ENCODE measurements at places on chromosomes 4 and X.

- no peak for DNase-seq
Measured at GRCh38 chrX:22139822-22140221, 107.7 kb downstream of the PHEX start.

DNA sequence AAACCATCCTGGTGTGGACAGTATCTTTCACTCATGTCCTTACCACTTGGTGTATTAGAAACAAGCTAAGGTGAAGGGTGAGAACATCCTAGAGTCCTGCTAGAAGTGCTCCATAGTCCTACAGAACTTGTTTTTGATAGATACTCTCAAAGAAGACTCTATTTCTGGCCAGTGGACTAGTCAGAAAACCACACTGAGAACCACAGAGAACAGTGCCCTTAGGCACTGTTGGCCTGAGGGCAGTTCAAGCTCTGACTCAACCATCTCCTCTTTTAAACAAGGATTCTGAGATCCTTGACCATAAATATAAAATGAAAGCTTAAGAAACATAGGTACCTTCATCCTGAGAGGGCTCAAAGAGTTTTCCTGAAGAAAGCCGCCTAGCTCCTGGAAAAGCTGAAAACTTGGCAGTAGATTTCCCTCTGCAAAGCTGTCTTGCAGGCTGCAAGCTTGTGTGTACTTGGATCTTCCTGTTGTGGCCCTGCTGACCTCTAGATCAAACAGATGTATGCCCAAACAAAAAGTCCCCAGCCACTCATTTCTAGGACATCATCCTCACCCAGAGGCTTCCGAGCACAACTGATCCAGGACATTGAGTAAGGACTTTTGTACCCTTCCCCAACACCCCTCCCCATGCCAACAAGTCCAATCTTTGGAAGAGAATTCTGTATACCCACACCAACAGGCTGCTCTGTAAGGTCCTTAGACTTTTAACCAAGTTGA, 111.6 kb upstream of the CXCL13 start:
- DNase-seq, result no peak

DNA sequence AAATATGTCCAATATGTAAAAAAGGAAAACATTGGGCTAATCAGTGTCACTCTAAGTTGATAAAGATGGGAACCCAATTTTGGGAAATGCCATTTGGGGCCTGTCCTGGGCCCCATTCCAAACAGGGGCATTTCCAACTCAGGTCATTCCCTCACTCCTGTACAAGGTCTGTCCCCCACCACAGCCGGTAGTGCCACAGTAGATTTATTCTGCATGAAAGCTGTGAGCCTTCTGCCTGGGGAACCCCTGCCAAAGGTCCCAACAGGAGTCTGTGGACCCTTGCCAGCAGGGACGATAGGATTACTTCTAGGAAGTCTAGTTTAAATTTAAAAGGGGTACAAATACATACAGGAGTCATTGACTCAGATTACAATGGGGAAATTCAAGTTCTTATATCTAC, 317.6 kb upstream of the GNPDA2 start:
- no peak for DNase-seq

- peak; percentile 30 for DNase-seq
Measured at GRCh38 chr4:165464813-165465381, 86.1 kb downstream of the CPE start.

GRCh38 chr4:182370491-182370890, 127.3 kb downstream of the TENM3 start:
- DNase-seq, result peak; percentile 68

DNA sequence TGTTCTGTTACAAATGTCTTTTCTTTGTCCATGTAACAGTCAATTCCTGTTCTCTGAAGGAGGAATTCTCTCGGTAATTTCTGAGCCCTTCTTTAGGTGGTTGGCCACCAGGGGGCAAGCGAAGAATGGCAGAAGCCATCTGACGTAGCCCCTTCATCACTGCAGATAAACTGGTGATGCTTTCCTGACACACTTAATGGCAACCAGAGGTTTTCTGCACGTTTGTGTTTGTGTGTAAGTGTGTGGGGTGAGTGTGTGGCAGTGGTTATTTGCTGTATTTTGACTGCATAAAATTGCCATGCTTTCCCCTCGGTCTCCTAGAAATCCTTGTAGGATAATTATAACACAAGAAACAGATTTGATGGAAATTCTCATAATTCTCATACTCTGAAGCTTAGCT, 64.8 kb upstream of the STOX2 start:
- DNase-seq, result peak; percentile 48

DNA sequence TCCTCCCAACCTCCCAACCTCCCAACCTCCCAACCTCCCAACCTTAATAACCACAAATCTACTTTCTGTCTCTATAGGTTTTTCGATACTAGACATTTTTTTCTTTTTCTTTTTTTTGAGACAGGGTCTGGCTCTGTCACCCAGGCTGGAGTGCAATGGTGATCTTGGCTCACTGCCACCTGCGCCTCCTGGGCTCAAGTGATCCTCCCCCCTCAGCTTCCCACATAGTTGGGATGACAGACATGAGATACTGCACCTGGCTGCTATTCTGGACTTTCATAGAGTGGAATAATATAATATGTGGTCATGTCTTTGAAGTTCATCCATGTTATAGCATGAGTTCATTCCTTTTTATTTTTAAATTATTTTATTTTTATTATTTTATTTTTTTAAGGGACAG, 39.5 kb upstream of the ZFX start:
- DNase-seq, result no peak

DNA sequence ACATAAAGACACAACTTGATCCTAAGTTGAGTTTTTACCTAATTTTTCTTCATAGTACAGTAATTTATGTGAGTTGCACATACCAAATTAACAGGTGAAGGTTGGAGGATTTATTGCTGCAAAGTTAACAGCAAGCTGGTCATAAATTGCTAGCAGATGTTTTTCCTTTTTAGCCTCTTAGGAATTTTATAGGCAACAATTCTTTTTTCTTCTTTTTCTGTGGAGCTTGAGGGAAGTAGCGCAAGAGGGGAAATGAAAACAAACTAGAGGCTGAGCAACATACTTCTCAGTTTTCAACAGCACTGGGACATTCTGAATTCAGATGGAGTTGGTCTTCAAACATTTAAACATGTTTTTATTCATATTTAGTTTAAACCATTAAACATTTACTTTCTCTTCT, 63.7 kb upstream of the TLR2 start:
- no peak for DNase-seq

DNA sequence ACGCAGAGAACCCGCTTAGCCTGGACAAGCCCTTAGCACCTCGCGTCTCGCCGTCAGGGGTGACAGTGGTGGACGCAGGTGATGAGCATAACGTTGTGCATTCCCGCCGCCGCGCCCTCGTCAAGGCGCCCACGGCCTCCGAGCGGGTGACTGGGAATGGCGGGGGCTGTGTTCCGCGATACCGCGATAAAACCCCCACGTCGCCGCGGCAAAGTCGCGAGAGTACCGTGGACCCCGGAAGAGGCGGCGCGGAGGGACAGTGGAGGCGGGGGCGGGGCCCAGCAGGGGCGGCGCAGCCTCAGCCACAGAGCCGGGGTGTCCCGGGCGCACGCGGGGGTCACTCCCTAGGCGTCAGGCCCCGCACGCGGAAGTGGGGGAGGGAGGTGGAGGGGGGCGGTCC, 53.8 kb downstream of the ZFYVE28 start:
- peak; percentile 44 for DNase-seq

DNA sequence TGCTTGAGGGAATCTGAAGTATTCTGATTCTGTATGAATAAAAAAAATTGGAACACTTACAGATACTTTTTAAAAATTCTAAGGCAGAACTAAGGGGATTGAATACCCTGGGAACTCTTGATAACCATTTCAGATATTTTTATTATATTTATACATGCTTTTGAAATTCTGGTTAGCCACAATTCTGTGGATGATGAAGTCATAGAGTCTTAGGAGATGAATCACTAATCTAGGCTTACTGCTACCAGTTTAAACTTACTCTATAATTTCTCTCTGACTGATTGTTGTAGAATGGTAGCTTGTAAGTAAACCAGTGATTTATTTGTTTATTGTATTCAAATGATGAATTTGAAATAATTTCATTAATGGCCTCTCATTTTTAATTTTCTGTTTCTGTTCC, 11.4 kb upstream of the SLAIN2 start:
- peak; percentile 91 for DNase-seq

- DNase-seq, result peak; percentile 56
Measured at GRCh38 chr4:15982842-15983524, 20.0 kb upstream of the FGFBP2 start.

- no peak for DNase-seq
Measured at GRCh38 chrX:10524578-10524977, 95.8 kb downstream of the MID1 start.

- peak; percentile 59 for DNase-seq
Measured at GRCh38 chr4:107801766-107802211, 22.9 kb upstream of the SGMS2 start.

DNA sequence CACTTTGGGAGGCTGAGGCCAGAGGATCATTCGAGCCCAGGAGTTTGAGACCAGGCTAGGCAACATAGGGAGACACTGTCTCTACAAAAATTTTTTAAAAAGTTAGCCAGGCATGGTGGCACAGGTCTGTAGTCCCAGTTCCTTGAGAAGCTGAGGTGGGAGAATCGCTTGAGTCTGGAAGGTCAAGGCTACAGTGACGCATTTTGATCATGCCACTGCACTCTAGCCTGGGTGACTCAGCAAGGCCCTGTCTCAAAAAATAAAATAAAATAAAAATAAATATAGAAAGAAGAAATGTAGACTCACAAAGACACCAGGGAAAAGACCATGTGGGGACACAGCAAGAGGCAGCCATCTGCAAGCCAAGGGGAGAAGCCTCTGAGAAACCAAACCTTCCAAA, 42.3 kb upstream of the SLC7A3 start:
- no peak for DNase-seq

- DNase-seq, result peak; percentile 18
Measured at GRCh38 chr4:48546336-48546735, 56.3 kb downstream of the ZAR1 start.

- peak; percentile 27 for DNase-seq
Measured at GRCh38 chrX:6041630-6042029, 187.0 kb downstream of the NLGN4X start.

DNA sequence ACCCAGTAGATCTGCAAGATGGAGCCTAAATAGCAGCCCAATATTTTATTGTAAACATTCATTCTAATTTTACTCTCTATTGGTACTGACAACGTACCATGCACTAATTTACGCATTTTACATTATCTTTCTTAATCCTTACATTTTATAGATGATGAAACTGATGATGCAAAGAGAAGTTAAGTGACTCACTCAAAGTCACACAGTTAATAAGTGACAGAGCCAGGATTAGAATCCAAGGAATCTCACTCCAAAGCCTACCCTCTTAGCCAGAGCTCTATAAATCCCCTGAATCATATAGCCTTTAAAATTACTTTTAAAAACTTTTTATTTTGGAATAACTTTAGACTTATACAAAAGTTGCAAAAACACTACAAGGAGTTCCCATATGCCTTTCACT, 37.6 kb downstream of the PHKA1 start:
- DNase-seq, result no peak

GRCh38 chr4:53706422-53707032, 115.2 kb upstream of the LNX1 start:
- peak; percentile 45 for DNase-seq

DNA sequence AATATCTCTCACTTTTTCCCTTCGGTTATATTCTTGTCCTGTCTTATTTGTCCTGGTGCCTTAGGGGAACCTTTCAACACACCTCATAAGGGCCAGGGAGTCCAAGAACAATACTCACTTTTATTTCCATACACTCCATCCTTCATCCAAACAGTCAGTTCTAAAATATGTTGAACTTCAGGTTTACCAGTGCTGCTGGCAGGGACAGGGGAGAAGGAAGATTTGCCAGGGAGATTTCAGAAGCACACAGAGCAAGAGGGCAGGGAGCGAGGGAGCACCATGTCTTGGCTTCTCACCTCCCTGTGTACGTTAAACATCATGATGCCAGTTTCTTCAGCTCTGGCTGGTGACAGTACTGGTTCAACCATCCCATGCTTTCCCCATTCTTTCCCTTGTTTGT, 631.1 kb upstream of the FAT1 start:
- no peak for DNase-seq

- DNase-seq, result no peak
Measured at GRCh38 chr4:138828926-138829325, 186.7 kb upstream of the NOCT start.

DNA sequence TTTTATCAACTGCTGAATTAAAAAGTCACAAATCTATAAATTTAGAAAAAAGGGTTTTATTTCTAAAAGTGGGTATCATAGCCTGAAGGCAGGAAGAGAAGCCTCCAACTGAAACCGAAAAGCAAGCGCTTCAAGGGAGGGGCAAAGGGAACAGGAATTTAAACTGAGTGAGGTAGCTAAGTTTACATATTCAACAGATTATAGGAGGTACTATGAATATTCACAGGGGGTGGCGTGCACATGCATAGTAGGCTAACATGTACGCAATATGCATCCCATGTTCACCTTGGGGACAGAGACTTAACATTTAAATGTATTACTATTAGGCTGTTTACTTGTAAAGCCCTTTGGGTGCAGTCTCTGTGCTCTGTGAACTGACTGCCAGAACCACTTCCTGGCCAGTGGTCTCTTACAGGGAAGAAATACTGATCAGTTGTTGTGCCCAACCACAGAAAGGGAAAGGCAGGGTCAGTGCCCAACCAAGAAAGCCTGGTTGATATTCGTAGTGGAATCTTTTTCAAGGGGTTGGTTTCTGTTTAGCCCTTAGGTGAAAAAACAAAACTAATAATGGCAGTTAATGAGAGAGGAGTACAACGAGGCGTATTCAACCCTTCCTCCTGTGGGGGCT, 168.7 kb upstream of the GALNTL6 start:
- no peak for DNase-seq

DNA sequence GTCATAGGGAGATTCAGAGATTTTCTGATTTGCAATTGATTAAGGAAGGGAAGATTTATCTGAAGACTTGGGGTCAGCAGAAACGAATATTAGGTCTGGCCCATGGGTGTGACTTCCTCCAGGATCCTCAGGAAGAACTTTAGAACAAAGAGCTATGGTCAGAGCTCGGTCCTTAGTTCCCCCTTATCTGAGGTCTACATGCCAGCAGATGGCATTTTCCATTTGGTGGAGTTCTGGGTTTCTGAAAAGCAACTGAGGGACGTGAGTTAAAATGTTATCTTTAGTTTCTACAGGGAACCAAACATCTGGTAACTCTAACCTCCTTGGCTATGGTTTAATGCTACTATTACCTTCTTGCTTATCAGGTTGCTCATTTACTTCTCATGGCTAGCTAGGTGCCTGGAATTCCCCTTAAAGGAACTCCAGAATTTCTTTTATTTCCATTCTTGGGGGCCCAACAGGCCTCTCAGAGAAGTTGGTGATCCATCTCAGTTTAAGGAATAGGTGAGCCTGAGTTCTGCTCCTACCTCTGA, 40.7 kb downstream of the KLF3 start:
- no peak for DNase-seq

DNA sequence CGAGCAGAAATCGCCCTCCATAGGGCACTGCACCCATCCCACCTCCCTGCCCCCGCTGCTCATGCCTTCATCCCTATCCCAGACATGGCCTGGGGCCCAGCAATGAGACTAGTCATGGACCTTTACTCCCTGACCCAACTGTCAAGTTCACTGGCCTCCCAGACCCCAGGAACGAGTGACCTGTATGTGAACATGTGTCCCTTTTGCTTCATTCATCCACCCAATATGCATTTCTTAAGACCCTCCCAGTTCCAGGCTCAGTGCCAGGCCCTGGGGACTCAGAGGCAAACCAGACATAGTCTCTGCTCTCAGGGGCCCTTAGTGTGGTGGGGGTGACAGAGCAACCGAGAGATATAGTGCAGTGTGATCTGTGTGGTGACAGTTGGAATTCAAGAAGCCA, 67.0 kb downstream of the EFNB1 start:
- no peak for DNase-seq
